ENCODE measurements at places on chromosomes 11 and 22.
A peak's percentile ranks its signal among the peaks of the same experiment; 100 is the strongest.

- peak; percentile 21 for DNase-seq
Measured at GRCh38 chr11:3807909-3808860, at the start of gene PGAP2. PGAP2 (plus strand) TSS chr11:3808560; CDS start chr11:3811260, 2,700 bp downstream.

GRCh38 chr11:20278727-20279126 is 84.8 kb upstream of the HTATIP2 start:
- DNase-seq: no peak

GRCh38 chr11:66373265-66373664 is 1.7 kb upstream of the SLC29A2 start:
- no peak for DNase-seq

- no peak for DNase-seq
Measured at GRCh38 chr11:68839911-68840641, 1.6 kb downstream of the CPT1A start.

- no peak for DNase-seq
Measured at GRCh38 chr22:31532060-31532459, 35.7 kb downstream of the SFI1 start.

GRCh38 chr11:45890886-45891550 is 5.6 kb downstream of the MAPK8IP1 start:
- no peak for DNase-seq

All from stimulated activated CD8-positive, alpha-beta memory T cell treated with anti-CD3 and anti-CD28 coated beads, Interleukin-4, amount 100 ng/mL, for 1 hour (primary cell).